ENCODE measurements at places on chromosomes 12 and 14.

- no peak for DNase-seq
Observed at GRCh38 chr14:75439989-75440388, 12.2 kb downstream of the JDP2 start.

DNA sequence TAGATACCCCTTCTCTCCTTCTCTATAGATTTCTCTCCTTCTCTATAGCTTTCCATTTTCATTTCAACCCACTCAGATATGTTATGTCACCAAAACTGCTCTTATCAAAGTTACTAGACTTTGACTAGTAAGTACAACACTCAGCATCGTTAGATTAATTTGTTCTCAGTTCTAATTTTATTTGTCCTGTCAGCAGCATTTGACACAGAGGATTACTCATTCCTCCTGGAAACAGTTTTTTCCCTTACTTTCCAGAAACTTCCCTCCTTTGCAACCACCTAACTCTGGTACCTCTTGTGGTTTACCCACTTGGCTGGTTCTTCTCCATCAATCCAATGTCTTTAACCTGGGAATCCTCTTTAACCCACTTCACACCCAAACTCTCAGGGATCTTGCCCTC is 423.7 kb downstream of the TMTC2 start:
- no peak for DNase-seq

DNA sequence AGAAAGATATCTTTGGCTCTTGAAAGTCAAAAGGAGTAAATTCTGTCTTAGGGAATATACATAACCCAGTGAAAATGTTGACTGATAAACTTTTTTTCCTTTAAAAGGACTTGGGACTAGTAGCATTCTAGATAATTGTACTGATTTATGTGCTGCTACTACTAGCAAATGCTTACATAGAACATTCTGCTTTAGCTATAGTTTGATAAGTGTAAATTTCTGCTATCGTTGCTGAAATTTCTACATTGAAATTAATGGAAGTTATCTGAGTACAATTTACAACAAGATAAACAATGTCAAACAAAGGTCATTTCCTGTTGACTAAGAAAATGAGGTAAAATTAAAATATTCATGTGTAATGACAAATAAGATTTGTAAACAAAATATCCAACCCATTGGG is 48.3 kb upstream of the CNTN1 start:
- no peak for DNase-seq

DNA sequence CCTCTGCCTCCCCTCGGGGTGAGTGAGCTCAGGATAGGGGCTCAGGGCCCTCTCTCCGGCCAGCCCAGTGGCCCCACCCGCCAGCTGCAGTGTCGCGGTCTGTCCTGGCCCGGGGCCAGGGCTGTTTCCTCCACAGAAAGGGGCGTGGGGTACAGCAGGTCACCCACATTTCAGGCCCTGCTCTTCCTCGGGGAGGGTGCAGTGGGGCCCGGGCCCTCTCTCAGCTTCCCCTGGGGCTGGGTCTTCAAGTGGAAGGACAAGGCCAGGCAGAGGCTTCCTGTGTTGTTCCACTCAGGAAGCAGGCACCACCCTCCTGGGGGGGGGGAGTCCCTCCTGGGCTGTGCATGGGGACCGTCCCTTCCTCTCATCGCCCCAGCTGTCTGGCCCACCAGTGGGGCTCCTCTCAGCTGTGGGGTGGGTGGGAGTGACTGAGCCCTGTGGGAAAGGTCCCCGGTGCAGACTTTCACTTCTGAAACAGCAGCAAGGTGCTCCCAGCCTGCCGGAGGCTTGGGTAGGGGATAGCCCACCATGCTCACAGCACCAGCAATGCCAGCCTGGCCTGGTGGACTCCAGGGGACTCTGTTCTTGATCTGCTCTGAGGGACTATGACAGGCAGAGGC is 3.7 kb downstream of the GPR132 start:
- no peak for DNase-seq

DNA sequence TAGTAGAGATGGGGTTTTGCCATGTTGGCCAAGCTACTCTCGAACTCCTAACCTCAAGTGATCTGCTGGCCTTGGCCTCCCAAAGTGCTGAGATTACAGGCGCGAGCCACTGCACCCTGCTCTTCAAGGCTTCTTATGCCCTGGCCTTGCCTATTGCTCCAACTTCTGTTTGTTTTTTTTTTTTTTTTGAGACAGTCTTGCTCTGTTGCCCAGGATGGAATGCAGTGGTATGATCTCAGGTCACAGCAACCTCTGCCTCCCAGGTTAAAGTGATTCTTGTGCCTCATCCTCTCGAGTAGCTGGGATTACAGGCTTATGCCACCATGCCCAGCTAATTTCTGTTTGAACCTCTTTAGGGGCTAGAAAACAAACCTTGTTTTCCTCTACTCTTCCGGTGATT is 6.0 kb upstream of the ABCD4 start:
- no peak for DNase-seq

DNA sequence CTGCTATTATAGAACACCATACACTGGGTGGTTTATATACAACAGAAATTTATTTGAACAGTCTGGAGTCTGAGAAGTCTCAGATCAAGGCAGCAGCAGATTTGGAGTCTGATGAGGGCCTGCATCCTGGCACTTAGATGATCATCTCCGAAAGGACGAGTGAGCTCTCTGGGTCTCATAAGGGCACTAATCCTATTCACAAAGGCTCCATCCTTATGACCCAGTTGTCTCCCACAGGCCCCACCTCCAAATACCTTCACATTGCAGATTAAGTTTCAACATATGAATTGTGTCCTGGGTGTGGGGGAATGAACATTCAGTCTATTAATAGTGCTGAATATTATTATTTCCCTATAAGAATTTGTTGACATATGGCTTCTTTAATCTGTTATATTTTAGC is 53.6 kb downstream of the FBXO34 start:
- no peak for DNase-seq

DNA sequence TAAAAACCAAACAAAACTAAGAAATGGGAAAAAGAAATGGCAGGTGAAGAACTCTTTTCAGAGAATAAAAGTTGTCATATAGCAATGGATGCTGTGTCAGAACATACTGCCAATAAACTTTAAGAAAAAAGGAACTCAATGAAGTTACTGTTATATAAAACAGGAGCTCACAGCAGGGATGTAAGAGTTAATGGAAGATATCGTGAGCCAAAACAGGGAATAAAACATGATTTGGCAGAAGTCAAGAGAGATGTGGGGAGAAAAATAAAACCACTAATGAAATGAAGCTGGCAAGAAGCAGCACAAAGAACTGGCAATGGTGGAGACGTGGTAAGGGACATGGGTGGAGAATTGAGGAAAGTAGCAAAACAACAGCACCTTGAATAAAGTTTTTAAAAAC is 61.0 kb downstream of the TAOK3 start:
- DNase-seq: no peak

- no peak for DNase-seq
Observed at GRCh38 chr14:94423453-94424056, 29.0 kb downstream of the SERPINA11 start.

DNA sequence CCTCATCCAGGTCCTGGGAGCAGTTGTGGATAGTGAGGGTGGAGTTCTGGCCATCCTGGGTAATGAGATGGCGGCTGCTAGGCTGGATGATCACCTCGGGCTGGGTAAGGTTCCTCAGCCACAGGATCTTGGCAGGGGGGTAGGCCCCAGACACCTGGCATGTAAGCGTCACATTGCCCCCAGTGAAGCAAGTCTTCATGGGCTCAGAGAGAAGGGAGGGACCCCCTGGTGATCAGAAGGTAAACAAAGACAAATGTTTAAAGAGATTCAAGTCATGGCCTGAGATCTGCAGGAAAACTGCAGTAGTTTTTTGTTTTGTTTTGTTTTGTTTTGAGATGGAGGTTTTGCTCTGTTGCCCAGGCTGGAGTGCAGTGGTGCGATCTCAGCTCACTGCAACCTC is 12.8 kb upstream of the WSB2 start:
- no peak for DNase-seq

- DNase-seq: no peak
Observed at GRCh38 chr12:7302266-7302986, 1.4 kb upstream of the ACSM4 start.

GRCh38 chr12:120856980-120857379 is 47.2 kb downstream of the SPPL3 start:
- no peak for DNase-seq

- no peak for DNase-seq
Observed at GRCh38 chr12:92571169-92571568, 131.6 kb upstream of the PLEKHG7 start.

GRCh38 chr14:101454229-101454628 is 107.1 kb upstream of the DIO3 start:
- DNase-seq: no peak

GRCh38 chr12:113226696-113227568 is 5.7 kb downstream of the TPCN1 start:
- DNase-seq: no peak

DNA sequence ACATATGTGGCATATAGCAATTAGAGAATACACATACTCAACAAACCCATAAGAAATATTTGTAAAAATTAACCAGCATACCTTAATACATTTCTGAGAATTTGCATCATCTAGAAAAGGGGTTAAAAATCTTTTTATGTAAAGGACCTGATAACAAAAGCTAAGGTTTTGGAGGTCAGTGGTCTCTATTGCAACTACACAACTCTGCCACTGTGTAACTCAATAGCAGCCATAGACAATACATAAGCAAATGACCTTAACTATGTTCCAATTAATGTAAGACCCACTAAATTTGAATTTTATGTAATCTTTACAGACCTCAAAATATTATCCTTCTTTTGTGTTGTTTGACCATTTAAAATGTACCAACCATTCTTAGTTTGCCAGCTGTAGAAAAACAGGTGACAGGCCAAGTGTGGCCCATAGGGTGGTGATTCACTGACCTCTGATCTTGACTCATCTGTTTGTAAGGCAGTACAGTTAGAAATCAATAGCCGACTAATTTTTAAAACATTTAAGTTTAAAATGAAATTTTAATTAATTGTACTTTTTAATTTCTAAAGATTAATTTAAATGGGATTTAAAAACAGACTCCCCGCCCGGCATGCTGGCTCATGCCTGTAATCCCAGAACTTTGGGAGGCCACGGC is 7.4 kb upstream of the EPS8 start:
- DNase-seq: no peak

GRCh38 chr14:32047791-32048190 is 29.3 kb upstream of the ARHGAP5 start:
- DNase-seq: no peak

- no peak for DNase-seq
Observed at GRCh38 chr14:91649930-91650329, 82.0 kb downstream of the CATSPERB start.

DNA sequence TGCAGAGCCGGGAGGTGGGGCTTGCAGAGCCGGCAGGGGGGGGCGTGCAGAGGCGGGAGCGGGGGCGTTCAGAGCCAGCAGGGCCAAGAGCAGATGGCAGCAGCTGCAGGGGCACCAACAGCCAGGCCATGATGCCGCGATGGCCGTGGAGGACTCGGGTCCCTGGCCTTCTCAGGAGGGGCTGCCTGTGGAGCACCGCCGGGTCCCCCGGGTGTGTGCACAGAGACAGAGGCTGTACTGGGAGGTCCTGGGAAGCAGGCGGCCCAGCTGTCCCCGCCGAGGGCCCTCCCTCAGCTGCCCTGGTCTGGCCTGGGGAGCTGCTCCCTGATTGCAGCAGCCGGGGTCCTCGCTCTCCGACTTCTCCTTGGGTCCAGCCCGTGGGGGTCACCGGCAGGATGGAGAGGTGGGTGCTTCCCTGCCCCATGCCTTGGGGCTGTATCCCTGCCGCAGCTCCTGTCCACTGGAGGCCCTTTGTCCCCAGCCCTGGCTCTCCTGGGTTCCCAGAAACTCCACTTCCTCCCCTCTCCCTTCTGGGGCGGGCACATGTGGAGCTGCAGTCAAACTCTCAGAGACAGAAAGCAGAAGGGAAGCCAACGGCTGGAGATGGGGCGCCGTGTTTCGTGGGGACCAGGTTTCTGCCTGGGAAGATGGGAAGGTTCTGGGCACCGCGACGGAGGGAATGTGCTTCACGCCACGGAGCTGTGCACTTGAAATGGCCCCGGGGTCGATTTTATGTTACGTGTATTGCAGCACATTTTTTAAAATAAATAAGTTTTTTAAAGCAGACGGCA is 75.8 kb upstream of the GALNT9 start:
- no peak for DNase-seq

DNA sequence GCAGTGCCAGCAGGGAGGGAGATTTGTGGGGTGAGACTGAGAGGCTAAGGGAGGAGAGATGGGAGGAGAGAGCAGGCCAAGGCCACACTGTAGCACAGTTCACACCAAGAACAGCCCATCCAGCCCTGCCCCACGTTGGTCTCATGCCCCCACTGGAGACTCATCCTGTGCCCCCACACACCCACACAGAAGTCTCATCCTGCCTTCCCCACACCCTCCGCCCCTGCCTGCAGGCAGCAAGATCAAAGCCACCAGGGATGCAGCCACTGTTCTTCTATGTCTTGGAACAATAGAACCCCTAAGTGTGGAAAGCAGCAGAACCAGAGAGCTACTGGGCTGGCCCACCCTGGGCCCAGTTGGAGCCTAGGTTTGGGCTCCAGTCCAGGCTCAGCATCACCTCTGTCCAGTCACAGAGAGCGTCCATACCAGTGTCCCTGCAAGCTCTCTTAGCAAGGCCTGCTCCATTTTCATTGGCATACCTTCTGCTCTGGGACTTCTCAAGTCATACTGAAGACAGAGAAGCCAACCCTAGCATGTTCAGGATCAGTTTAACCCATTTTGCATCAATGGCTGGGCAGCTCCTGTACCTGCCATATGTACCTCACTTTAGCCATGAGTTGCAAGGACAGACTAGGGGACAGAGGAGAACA is 31.7 kb upstream of the HDAC7 start:
- DNase-seq: no peak

GRCh38 chr14:55136885-55137786 is 8.1 kb downstream of the LGALS3 start:
- DNase-seq: no peak

- no peak for DNase-seq
Observed at GRCh38 chr12:84596266-84596665, 316.3 kb downstream of the SLC6A15 start.

DNA sequence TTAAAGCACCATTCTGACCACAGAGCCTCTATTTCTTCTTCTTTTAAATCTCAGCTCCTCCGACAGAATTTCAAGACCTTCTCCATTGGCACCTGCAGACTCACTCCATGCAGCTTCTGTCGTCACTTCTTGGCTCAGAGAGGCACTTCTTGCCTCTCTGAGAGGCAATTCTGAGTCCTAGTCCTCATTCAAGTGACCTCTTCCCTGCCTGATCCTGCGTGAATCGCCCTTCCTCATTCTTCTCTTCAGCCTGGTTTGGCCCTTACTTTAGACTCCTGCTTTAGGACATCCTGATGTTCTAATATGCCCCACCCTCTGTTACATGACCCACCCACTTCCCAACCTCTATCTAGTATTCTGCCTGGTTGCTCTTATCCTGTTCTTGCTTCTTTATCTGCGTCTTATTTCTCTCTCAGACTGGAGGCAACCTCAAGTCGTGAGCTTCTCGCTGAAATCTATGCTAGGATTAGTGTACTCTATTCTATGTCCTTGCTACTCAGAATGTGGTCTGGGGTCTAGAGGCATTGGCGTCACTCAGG is 55.6 kb upstream of the CISTR start:
- no peak for DNase-seq

GRCh38 chr12:51055060-51055459 is 6.9 kb downstream of the LETMD1 start:
- no peak for DNase-seq
